ENCODE measurements at places on chromosomes 7 and 10.
A peak's percentile ranks its signal among the peaks of the same experiment; 100 is the strongest.

GRCh38 chr7:2405601-2406345 is 2.4 kb downstream of the CHST12 start:
- DNase-seq: peak; percentile 51

DNA sequence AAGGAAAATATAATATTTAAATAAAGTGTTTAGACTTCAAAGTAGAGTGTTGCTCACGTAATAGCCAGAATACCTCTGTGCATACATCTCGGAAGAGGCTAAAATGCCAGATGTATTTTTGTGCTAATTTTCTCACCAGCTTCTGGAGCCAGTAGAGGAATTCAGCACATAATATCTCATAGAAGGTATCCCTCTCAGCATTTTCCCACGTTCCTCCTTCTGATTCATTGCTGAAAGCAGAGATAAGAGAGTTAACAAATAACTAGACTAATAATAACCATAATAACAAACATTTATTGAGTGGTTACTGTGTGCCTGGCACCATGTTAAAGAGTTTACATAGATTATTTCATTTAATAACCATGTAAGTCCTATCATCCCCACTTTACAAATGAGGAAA is 123.6 kb downstream of the VTI1A start:
- no peak for DNase-seq

GRCh38 chr7:34168013-34168412 is 262.7 kb downstream of the BMPER start:
- no peak for DNase-seq

GRCh38 chr10:69479240-69480067 is 28.2 kb downstream of the TSPAN15 start:
- DNase-seq: no peak

- DNase-seq: no peak
Observed at GRCh38 chr7:115217373-115217772, 295.5 kb downstream of the MDFIC start.

DNA sequence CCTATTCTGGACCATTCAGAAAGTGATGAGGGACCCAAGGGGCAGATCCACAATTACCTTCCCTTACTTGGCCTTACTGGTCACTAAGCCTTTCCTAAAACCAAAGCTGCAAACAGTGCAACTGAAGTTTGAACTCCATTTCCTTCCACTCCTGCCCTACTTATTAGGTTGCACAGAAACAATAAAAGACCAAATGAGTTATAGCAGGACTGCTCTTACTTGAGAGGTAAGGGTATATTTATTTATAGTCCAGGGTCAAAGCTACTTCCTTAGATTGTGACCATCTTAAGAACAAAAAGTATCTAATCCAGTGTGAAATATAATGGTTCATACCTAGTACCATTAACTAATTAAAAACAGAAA is 27.0 kb downstream of the CDK6 start:
- DNase-seq: no peak

GRCh38 chr10:49612513-49613164 is 1.2 kb upstream of the CHAT start:
- DNase-seq: no peak

All from CD4-positive, alpha-beta T cell treated with Interleukin-6 for 4 hours (primary cell).